Activated CD4-positive, alpha-beta T cell treated with anti-CD3 and anti-CD28 coated beads for 36 hours (primary cell): ENCODE measurements at places on chromosomes 5 and 9. TPM values are rescaled to one million over a fixed set of nuclear protein-coding genes. Genes with fewer than 3 reads are reported as not detected.

DNA sequence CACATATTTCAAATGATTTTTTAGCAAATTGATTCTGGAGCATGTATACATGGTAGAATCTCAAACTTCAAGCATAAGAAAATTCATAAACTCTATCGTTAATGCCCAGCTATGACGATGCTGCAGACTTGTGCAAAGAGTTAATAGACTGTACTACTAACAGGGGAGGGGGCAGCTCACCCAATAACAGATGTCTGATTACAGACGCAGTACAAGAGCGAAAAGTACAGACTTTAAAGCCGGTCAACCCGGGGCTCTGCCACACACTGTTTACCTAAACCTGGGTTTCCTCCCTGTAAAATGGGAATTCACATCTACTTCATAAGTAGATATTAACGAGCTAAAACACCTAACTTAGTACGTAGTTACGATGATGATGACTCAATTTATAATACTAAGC is 651 bp downstream of the TRIM23 start:
- peak; percentile 14 for DNase-seq
- peak overlapping the region; percentile 96 for H3K27ac ChIP-seq
- H3K27me3 ChIP-seq = no peaks in the 10 kb centered on the region
- H3K36me3 ChIP-seq = peaks cover 3% of the 10 kb centered on the region
- H3K4me3 ChIP-seq = peak overlapping the region; percentile 85
- H3K4me1 ChIP-seq = peaks cover 44% of the 10 kb centered on the region

DNA sequence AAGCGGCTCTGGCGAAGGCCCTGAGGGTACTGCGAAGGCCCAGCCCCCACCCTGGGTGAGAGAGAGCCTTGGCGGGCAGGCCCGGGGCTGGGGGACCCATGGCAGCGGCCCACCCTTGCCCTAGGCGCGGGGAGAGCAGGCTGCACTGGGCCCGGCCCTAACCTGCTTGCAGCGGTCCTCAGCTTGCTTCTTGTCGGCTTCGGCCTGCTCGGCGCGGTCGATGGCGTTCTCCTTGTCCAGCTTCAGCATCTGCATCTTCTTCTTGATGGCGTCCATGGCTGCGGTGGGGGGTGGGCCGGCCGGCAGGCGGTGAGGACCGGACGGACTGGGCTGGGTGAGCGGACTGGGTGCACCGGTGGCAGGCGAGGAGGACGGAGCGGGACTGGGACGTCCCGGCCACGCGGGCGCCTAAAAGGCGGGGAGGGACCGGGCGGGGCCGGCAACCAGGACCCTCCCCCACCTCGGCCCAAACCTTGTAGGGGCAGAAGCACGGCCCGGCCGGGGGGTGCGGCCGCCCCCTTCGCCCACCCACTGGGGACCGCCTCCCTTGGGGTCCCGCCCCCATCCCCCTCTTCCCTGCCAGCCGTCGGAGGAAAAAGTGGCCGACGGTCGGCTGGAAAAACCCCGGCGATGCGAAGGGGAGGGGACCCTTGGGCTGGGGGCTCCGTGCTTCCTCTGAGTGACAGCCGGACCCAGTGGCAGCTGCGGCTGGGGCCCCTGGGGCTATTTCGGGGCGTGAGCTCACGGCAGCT is at the start of gene TPM2:
Gene TPM2, minus strand, starts transcription at position 384 of the 752 bp plus-strand sequence. Its CDS starts 108 bp downstream, at position 276.
- H3K4me3 ChIP-seq = peak within 1 kb of the TSS; percentile 71
- H3K27me3 ChIP-seq = no peaks in the 10 kb centered on the region
- H3K36me3 ChIP-seq = no peaks in the 10 kb centered on the region
- H3K27ac ChIP-seq = peak within 1 kb of the TSS; percentile 61
- peaks cover 23% of the 10 kb centered on the region for H3K4me1 ChIP-seq
- no peak for DNase-seq

GRCh38 chr9:95086564-95086955 is 230.9 kb downstream of the FANCC start:
- H3K4me3 ChIP-seq = no peak overlapping the region
- no peaks in the 10 kb centered on the region for H3K27me3 ChIP-seq
- DNase-seq = no peak
- no peaks in the 10 kb centered on the region for H3K4me1 ChIP-seq
- no peaks in the 10 kb centered on the region for H3K36me3 ChIP-seq

DNA sequence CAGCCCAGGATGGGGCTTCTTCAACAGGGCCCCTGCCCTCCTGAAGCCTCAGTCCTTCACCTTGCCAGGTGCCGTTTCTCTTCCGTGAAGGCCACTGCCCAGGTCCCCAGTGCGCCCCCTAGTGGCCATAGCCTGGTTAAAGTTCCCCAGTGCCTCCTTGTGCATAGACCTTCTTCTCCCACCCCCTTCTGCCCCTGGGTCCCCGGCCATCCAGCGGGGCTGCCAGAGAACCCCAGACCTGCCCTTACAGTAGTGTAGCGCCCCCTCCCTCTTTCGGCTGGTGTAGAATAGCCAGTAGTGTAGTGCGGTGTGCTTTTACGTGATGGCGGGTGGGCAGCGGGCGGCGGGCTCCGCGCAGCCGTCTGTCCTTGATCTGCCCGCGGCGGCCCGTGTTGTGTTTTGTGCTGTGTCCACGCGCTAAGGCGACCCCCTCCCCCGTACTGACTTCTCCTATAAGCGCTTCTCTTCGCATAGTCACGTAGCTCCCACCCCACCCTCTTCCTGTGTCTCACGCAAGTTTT is 23.6 kb downstream of the PCDHGC5 start:
- H3K36me3 ChIP-seq = peaks cover 27% of the 10 kb centered on the region
- peak overlapping the region; percentile 86 for H3K27ac ChIP-seq
- DNase-seq = peak; percentile 93
- H3K4me1 ChIP-seq = peaks cover 38% of the 10 kb centered on the region
- no peaks in the 10 kb centered on the region for H3K27me3 ChIP-seq

The HBEGF gene
- 12.5 TPM for total RNA-seq

DNA sequence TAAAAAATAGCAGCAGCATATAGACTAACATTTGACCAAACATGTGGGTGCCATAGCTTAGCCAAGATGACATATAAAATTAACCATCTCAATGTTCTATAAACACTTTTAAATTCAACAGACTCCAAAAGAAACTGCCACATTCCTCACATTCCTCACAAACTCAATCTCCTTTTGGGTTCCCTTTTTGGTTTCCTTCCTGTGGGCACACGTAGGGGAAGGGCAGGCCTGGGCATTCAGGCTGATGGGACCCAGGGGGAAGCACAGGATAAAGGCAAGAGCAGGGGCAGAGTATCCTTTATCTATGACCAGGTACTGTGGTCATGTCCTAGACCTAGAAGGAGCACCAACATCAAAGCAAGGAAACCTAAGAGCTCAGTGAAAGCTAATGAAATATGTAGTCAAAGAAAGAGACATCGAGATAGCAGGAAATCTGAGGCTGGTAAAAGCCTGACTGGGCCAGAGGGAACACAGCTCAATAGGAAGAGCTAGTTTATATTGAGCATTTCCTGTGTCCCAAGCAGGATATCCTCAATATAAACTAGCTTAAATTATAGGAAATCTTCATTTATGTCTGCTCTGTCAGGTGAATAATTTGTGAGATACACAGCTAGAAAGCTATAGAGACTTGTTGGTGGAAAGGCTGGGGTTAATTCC is 13.6 kb upstream of the ERAP1 start:
- H3K27ac ChIP-seq = no peak overlapping the region
- peaks cover 56% of the 10 kb centered on the region for H3K4me1 ChIP-seq
- H3K27me3 ChIP-seq = no peaks in the 10 kb centered on the region
- no peaks in the 10 kb centered on the region for H3K36me3 ChIP-seq

The MPDZ gene
- not detected for total RNA-seq

- no peaks in the 10 kb centered on the region for H3K4me1 ChIP-seq
- H3K27me3 ChIP-seq = peaks cover 3% of the 10 kb centered on the region
- no peaks in the 10 kb centered on the region for H3K36me3 ChIP-seq
Observed at GRCh38 chr9:115400796-115401195, 282.8 kb upstream of the TNC start.

GRCh38 chr9:75198436-75198835 is 110.1 kb downstream of the OSTF1 start:
- H3K36me3 ChIP-seq = no peaks in the 10 kb centered on the region
- H3K27ac ChIP-seq = no peak overlapping the region

DNA sequence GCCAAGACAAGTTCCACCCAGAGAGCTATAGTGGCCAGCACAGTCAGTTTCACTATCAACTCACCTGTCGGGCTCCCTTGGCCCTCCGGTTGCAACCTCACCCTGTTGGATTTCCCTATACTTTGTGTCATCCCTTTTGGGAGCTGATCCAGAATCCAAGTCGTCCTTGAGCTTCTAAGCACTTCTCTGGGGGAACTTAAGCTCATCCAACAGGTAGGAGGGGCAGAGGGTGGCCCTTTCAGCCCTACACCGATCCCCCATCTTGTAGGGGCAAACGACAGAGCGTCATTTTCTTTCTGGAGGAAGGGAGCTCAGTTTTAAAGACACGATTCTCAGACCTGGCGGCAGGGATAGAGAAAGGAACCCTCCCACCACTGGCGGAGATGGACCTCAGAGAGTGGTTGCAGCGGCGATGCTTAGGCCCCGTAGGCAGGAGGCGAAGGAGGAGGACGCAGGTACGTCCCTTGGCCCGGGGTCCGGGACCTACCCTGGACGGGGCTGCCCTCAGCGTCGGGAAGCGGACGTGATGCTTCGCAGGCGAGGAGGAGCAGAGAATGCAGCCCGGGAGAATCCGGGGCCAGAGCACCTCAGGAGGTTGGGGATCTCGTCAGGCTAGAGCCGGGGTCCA is 519 bp downstream of the ZER1 start:
- peaks cover 5% of the 10 kb centered on the region for H3K36me3 ChIP-seq
- no peaks in the 10 kb centered on the region for H3K27me3 ChIP-seq
- no peak for DNase-seq
- peaks cover 18% of the 10 kb centered on the region for H3K4me1 ChIP-seq

GRCh38 chr5:53507013-53507412 is 26.6 kb downstream of the FST start:
- no peak overlapping the region for H3K27ac ChIP-seq
- no peak overlapping the region for H3K4me3 ChIP-seq
- H3K27me3 ChIP-seq = peaks cover 5% of the 10 kb centered on the region
- no peak for DNase-seq
- H3K4me1 ChIP-seq = no peaks in the 10 kb centered on the region

DNA sequence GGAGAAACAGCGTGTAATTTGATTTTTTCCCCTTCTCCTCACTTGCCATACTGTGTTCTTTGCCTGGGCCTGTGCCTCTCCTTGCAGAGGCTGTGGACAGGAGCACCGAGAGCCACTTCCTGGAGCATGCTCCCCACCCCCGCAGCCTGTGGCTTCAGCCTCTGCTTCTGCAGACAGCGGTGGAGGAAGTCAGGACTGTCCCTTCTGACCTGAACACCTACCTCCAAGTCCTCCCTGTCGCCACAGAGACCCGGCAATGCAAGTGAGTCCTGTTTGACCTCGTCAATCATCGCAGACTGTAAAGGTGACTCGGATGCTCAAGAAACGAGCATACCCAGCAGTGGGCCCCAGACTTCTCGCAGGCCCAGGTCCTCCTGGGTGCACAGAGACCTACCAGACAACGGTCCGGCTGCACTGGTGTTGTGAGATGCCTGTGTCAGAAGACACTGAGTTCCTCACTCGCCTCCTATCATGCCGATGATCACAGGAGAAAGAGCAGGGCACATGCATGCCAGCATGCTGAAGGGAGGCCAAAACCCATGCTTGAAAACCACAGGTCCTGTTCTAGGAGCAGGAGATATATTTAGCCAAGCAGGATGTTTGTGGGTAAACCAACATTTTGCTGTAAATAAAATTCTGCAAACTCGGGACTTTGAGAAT is 198.8 kb downstream of the AUH start:
- no peaks in the 10 kb centered on the region for H3K36me3 ChIP-seq
- peaks cover 47% of the 10 kb centered on the region for H3K4me1 ChIP-seq
- DNase-seq = peak; percentile 83
- no peaks in the 10 kb centered on the region for H3K27me3 ChIP-seq
- H3K4me3 ChIP-seq = peak overlapping the region; percentile 67
- peak overlapping the region; percentile 95 for H3K27ac ChIP-seq

- H3K27ac ChIP-seq = no peak overlapping the region
- DNase-seq = no peak
- H3K4me1 ChIP-seq = no peaks in the 10 kb centered on the region
- no peaks in the 10 kb centered on the region for H3K27me3 ChIP-seq
- no peak overlapping the region for H3K4me3 ChIP-seq
Observed at GRCh38 chr5:101626572-101626971, 669.5 kb downstream of the SLCO4C1 start.
